ENCODE measurements at places on chromosomes 7 and 10.

- DNase-seq, result no peak
Measured at GRCh38 chr10:27439101-27439500, 65.0 kb upstream of the RAB18 start.

DNA sequence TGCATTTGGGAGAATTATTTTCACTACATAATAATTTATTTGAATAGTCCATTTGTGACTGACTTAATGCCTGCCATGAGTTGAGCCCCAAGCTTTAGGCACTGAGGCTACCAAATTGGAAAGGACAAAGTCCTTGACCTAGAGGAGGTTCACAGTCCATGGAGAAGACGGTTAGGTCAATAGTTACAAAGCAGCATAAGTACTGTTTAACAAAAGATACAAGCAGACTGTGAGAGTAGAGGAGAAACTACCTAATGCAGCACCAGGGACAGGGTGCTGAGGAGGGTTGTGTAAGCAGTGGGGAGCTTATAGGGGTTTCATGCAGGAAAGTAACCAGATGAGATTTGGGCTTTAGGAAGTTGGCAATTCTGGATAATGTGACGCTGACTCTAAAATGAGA, 139.2 kb downstream of the LCOR start:
- DNase-seq, result no peak

DNA sequence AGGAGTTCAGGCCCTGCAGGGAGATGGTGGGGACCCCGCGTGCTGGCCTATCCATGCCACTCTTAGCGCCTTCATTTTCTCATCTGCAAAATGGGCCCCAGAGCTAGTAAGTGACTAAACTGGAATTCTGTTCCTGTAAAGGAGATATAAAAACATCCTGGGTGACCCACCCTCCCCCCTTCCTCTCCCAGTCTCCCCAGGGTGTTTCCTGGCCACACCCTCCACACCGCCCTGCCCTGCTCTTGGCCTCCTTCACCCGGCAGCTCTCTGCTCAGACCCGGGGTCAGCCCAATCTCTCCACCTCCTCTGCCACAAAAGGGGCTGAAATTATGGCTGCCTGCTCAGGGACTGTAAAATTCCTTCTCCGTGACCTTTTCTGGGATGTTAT, 70.7 kb downstream of the C10orf105 start:
- DNase-seq, result no peak

- no peak for DNase-seq
Measured at GRCh38 chr7:111750878-111751277, 188.6 kb upstream of the IMMP2L start.

- no peak for DNase-seq
Measured at GRCh38 chr10:131669838-131670237, 231.0 kb upstream of the PPP2R2D start.

- DNase-seq, result no peak
Measured at GRCh38 chr10:120095875-120096274, 203.3 kb downstream of the SEC23IP start.

- no peak for DNase-seq
Measured at GRCh38 chr10:118447478-118448270, 105.5 kb upstream of the FAM204A start.

GRCh38 chr7:121401896-121402295, 5.8 kb upstream of the FAM3C start:
- no peak for DNase-seq

GRCh38 chr7:44709945-44710596, 38.6 kb upstream of the ZMIZ2 start:
- no peak for DNase-seq

DNA sequence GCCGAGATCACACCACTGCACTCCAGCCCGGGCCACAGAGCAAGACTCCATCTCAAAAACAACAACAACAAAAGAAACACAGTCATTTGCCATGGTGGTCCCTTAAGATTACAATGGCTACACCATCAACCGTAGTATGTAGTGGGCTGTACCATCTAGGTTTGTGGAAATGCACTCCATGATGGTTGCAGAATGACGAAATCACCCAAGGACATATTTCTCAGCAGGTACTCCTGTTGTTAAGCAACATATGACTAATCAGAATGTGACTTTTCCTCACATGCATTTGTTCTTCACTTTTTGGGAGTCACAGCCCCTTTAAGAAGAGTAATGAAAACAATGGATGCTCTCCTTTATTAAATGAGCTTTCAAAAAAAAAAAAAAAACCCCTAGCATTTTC, 11.0 kb downstream of the SVIL start:
- DNase-seq, result no peak

DNA sequence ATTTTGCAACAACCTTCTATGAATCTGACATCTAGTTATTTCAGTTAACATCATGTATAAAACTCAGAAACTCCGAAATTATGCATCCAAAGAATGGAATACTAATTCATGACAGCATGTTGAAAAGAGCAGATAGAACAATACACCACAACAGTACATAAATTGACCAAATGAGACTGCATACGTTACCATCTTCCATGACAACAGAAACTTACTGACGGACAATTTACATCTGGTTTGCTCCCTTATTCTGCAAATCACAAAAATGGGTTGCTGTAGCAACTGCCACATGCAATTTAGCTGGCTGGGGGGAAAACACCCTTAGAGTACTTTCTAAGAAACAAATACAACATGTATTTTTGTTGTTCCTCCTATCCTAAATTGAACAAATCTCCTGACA, 14.3 kb downstream of the LRRN3 start:
- DNase-seq, result no peak
